NCI-H1105 treated with DMSO at 0.1 percent for 48 hours (cell line): ENCODE measurements at places on chromosomes 2 and 18.

DNA sequence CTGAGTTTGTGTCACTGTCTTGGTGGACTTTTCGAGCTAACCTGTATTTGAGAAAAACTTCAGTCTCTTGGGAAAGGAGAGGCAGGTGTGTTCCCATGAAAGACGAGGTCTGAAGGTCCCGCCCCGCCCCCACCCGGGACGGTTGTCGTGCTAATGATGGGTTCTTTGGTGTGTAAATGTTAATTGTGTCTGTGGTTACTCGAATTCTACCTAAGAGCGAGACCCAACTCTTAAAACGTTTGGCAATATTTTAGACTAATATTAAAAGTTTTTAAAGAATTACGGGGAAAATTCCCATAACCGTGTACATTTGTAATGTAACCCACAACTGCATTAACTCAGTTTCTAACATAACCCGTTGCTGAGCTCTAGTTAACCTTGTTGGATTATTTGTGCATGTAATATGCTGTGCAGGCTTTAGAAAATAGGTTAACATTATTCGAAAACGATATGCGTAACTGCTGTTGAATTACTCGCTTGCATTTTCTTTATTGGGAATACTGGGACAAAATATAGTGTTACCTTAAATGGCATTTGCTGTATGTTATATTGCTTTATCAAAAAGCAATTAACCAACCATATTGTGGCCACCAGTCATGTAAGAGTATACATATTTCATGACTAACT lies 833 bp downstream of the EPB41L5 start:
- peak; percentile 45 for DNase-seq

DNA sequence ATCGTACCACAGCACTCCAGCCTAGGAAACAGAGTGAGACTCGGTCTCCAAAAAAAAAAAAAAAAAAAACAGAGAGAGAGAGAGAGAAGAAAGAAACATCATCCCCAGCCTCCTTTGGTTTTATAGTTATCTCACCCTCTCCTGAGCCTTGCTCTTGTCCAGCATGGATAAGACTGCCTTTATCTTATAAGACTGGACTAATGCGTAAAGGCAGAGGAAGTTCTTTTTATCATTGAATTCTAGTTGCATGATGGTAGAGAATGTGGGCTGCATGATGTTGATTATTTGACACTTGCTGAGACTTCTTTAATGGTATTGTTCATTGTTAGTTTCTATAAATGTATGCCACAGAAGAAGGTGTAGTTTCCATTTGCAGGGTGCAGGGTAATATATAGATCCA lies 124.4 kb downstream of the ZBTB7C start:
- no peak for DNase-seq

GRCh38 chr2:50215736-50216135 lies 816.2 kb downstream of the NRXN1 start:
- no peak for DNase-seq

- DNase-seq = no peak
These were observed 128.5 kb downstream of the MEIS1 start for GRCh38 chr2:66563473-66563872.

GRCh38 chr18:35386600-35387100 lies 9.5 kb upstream of the ZNF396 start:
- peak; percentile 67 for DNase-seq

GRCh38 chr2:121513597-121514333 lies 16.9 kb upstream of the RNU4ATAC start:
- DNase-seq = no peak

GRCh38 chr2:239015901-239016675 lies 168.2 kb downstream of the TWIST2 start:
- no peak for DNase-seq
